CD4-positive, alpha-beta T cell treated with Interleukin-17A for 1 hour (primary cell): ENCODE measurements at places on chromosomes 7 and 10.

DNA sequence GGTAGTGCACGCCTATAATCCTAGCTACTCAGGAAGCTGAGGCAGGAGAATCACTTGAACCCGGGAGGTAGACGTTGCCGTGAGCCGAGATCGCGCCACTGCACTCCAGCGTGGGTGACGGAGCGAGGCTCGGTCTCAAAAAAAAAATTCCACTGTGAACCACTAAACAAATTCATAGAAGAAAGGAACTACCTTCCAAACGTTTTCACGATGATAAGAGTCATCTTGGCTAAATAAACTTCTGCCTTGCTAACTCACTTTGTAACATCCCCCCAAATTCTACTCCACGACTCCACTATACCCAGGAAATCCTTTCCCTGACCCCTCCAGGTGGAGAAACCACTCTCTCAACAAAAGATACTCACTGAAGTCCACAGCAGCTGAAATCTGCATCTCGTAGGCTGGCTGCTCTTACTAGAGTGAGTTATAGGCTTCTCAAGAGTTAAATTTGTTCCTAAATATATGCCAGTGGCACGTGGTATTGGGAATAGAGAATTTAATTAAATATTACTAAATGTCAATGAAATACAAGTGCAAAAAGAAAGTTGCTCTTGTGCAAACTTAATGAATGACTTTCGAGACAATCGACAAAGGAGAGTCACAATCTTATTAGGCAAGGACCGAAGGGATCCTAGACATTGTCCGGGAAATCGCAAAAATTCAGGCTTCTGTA, 1.6 kb upstream of the GTF2I start:
- DNase-seq, result no peak

GRCh38 chr10:102241444-102242117, at the start of gene PITX3:
PITX3 (minus strand) TSS chr10:102241512; CDS start chr10:102232080, 9,432 bp downstream.
- peak; percentile 92 for DNase-seq

DNA sequence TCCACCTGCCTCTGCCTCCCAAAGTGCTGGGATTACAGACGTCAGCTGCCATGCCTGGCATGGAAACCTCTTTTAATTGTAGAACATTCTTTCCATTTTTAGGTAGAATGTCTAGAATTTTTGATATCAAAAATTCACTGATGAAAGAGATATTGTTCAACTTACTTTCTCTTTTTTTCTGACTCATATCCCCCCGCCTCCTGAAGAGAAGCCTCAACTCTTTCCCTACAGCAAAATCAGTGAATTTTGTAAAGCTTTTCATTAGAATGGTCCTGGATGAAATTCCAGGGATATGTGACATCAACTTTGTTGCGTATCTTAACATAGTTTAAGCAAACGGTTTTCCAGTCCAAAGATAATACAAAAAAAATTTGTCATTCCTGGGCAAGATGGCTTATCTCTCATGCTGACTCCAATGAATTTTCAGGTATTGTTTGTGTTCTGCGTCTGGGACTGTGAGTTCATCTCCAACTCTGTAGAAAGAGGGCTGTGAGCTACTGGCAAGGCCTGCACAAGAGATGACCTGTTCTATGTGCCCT, 256.8 kb downstream of the BMPER start:
- no peak for DNase-seq

GRCh38 chr10:43390333-43390732, 18.7 kb downstream of the HNRNPF start:
- no peak for DNase-seq
